Suppressor macrophage treated with lipopolysaccharide for 1 hour (primary cell): ENCODE measurements at places on chromosomes 3 and 15.

DNA sequence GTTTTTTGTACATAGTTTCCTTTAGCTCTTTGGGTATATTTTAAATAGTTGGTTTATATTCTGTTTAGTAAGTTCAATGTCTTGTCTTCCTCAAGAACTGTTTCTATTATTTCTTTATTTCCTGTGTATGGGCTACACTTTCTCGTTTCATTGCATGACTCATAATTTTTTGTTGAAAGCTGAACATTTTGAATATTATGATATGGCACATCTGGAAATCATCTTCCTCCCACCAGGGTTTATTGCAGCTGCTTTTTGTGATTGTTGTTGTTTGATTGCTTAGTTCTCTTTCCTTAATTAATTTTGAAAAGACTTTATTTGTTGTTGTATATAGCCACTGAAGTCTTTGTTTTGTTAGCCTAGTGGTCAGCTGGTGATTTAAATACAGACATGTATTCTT, 43.8 kb downstream of the LSM3 start:
- no peak for DNase-seq

DNA sequence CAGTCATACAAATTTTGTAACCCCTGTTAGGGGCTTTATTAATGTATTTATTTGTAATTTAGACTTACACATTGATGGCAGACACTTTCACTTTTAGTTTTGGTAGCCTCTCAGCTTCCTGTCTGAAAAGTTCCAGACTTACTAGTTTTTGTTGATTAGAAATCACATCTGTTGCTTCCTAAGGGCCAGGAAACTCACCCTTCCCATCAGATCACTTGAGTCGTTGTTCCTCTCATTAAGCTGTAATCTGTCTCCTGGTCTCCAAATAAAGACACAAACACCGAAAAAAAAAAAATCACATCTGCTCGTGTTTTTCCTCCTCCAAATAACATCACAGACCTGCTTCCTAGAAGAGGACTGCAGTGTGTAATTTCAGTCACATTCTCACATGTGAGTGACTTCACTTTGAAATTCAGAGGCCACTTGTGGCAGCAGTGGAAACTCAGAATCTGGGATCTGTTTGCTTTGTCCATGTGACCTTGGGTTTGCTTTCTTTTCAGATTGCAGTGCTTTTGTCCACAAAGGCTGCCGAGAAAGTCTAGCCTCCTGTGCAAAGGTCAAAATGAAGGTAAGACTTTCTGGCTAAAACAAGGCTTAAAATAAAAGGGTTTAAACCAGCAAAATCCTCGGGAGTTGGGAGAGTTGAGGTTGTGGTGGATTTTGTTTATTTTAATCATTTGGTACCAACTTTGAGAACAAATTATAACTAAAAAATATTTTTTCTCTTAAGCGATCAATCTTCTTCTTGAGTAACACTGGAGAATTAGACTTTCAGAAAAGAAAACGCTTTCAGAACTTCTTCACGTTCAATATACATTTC, 87.0 kb downstream of the KLHL25 start:
- DNase-seq, result peak; percentile 59

DNA sequence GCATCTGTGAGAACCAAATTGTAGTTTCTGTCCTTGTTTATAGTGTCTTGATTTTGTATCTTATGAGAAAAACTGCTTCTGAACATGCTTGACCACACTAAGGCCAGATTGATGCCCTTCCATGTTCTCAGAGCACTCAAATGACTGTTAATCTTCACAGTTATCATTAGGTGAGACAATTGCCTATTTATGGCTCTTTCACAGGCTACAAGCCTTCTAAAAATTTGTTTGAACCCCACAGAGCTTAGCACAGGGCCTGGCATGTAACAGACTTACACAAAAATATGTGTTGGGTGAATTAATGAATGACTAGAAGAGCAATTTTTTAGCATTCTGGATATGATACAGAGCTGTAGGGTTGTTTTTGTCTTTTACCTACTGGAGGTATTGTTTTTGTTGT, 43.1 kb downstream of the BTLA start:
- DNase-seq, result no peak

DNA sequence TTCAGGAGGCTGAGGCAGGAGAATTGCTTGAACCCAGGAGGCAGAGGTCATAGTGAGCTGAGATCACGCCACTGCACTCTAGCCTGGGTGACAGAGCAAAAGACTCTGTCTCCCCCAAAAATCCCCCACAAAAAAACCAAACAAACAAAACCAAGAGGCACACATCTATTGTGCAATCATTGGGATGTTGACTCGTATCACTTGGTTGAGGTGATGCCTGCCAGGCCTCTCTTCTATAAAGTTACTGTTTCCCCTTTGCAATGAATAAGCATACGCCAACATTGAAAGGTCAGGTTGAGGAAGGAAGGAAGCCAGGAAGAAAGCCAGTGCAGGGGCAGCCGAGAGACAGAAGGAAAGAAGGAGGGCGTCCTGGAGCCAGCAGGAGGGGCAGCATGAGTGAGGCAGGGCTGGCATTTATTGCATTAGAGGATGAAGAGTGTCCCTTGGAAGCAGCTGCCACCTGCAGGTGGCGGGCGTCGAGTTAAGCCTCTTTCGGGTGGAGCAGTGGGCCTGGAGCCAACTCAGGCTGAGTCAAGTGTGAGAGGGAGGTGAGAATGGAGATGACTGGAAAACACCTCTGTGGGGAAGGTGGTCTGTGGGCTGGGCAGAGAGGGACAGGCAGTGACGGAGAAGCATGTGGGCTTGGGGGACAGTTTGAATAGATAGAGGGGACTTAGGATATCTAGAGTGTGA, 8.3 kb upstream of the CSPG4 start:
- DNase-seq, result peak; percentile 73

DNA sequence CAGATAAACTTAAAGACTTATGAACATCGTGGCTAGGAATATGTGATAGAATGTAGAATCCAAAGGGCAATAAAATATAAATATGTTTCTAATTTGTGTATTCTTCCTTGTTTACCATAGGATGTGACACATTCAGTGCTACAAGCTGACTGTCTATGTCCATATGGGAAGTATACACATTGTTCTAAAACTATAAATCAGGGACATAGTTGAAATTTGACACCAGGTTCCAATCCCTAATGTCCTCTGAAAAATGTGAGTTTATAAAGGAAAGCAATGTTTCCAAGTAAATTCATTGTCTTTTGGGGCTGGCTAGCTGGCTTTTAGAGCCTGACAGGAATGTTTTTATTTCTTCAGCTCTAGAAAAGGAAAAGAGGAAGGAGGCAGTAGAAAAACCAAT, 273.6 kb downstream of the CNTN4 start:
- no peak for DNase-seq

DNA sequence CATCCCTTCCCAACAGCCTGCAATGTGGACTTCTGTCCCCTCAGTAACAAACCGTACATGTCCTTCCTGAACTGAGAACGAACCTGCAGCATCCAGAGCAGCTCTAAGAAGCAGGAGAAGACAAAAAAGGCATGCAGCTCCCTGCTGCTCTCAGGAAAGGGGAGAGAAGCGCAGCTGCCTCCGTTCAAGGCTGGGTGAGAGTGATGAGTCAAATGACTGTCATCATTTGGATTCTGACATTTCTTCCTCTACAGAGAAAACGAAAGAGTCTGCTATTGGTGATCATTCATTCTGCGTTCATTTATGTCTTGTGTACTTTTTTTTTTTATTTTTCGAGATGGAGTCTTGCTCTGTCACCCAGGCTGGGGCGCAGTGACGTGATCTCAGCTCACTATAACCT, 677.8 kb downstream of the FHIT start:
- no peak for DNase-seq

- DNase-seq, result no peak
These were observed 21.9 kb upstream of the ZBTB38 start for GRCh38 chr3:141346418-141346817.

DNA sequence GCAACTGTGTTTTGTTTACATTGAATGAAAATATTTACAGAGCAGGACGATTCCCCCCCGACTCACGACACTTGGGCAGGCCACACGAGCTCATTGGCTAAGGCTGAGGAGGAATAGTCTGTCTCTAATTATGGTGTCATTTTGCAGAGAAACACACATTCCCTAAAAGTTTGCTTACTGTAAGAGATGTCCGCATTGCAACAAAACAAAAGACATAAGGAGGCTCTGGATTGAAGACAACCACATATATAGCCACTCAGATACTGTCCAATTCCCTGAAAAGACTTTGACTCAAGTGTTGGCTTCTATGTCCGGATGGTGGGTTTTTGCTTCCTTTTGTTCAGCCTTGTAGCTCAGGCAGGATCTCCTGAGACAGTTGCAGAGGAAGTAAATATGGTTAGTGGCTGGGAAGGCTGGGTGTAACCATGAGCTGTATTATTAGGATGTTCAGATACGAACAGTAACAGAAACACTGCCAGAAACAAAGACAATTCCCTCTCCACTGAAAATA, 170.4 kb downstream of the KLHL25 start:
- no peak for DNase-seq

DNA sequence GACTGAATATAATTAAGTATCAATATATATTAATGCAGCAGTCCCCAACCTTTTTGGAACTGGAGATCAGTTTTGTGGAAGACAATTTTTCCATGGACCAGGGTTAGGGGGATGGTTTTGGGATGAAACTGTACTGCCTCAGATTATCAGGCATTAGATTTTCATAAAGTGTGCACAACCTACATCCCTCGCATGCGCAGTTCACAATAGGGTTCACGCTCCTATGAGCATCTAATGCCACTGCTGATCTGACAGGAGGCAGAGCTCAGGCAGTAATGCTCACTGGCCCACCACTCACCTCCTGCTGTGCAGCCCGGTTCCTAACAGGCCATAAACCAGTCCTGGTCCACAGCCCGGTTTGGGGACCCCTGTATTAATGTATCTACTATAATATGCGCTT, 95.6 kb downstream of the ULK4 start:
- DNase-seq, result no peak

DNA sequence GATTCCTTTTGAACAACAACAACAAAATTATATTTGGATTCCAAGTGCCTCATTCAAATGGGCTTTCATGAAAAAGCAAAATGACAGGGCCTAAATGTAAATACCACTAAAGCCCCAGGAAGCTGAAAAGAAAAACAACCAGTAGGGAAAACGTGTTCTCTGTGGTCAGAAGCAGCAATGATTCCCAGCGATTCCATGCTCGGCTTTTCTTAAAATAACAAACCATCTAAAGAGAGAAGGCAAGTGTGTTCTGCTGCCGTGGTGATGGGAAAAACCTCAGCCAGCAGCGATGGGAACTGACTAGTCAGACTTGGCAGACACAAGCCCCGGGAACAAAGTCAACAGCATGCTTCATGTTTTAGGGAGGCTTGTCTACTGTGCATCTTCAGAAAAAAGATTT, 153.6 kb downstream of the TNIK start:
- DNase-seq, result no peak

DNA sequence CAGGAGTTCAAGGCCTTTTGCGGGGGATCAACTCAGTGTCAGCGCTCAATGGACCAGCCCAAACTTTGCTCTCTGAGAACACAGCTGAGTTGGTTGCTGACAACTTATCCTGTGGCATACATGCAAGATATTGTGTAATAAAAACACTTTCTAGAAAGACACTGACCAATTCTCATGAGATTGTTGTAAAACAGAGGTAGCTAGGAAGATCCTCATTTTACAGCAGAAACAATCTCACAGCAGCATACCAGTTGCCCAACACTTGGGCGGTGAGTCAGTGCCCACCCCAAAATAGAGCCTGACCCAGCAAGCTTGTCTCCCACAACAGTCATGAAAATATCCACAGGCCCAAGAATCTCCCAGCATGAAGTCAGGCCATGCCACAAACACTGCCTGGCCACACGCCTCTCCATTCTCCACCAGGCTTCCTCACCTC, 18.2 kb downstream of the KLHL6 start:
- DNase-seq, result peak; percentile 93
